NCI-H510A (cell line): ENCODE measurements at places on chromosomes 1 and 21.

- no peak for DNase-seq
These were observed 54.3 kb upstream of the EPHA8 start for GRCh38 chr1:22508991-22509390.

GRCh38 chr1:222618880-222619596, 1.1 kb downstream of the MIA3 start:
- DNase-seq = peak; percentile 3

DNA sequence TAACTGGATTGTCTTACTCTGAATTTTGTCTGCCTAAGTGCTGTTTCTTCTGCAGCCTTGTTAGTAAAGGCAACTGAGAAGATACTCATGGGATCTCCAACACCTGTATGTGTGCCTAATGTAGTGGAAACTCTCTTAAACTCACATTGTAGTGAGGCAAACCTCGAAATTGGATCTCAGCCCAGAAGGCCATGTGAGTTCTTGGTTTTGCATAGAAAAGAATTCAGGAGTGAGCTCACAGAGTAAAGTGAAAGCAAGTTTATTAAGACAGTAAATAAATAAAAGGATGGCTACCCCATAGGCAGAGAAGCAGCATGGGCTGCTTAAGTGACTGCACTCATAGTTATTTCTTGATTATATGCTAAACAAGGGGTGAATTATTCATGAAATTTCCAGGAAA, 1344.7 kb downstream of the NCAM2 start:
- DNase-seq = no peak

DNA sequence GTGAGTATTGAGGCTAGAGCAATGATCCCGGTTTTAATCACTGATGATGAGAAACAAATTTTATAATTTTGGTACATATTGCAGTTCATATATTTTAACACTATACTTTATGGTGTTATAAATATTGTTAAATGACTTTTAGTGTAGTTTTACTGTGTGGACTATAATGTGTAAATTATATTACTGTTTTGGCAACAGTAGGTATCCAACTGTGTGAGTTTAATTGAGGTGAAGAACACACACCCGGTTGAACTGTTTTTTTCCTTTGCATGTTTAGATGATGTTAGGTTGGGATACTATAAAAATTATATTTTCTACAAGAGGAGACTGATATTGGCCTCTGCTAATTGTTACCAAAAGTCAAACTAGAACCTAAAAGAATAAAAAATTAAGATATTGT, 166.5 kb downstream of the SDCCAG8 start:
- DNase-seq = no peak

DNA sequence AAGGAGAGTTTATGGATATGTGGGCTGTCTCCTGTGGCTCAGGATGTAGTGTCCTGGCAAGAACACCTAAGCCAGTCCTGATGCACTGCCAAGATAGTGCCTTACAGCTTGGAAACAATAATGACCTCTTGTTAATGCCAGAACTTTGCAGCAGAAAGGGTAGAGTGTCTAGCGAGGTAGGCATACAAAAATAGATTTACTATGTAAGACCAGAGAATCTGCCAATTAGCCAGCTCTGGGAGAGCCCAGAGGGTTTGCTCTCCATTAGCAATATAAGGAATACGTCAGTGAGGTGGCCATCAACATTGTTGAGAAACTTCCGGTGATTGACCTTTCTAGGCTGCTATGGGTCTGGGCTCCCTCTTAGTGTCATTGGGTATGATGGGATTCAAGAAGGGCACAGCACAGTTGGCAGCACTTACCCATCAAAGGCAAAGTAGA, 178.5 kb upstream of the GALNT2 start:
- DNase-seq = no peak

GRCh38 chr1:51916587-51917405, 38.3 kb upstream of the NRDC start:
- DNase-seq = no peak

- DNase-seq = no peak
These were observed 80.8 kb downstream of the C21orf91 start for GRCh38 chr21:17738176-17738953.

DNA sequence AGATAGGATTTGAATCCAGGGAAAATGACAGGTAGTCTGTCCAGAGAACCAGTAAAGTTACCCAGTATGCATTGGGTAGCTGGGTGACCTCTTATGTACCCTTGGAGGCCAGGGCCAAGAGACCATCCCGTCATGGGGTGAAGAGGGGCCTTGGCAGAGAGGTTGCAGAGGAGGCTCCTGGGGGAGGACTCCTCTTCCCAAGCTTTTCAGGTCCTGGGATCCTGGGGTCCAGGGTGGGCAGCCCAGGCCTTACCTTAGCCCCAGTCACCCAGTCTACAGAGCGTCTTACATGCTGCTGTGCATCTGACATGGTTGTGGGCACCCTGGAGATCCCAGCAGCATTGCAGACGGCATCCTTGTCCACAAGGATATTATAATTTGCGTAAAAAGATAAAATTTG, 14.0 kb downstream of the PMF1 start:
- DNase-seq = no peak

DNA sequence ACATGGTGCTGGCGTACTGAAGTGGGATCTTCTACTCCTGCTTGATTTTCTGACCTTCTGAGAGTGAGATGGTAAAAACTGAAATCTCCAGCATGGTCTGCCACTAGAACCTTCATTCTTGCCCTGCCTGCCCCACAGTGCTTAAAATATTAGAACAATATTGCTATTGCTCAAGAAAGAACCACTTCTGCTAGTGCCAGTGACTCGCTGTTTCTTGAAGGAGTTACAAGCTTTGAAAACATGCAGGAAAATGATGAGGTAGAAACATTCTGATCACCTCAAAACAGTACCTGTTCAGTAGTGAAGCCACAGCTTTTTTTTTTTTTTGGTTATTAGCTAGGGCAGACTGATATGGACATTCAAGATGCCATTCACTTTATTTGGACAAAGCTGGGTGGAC, 95.3 kb downstream of the BACH1 start:
- DNase-seq = no peak

DNA sequence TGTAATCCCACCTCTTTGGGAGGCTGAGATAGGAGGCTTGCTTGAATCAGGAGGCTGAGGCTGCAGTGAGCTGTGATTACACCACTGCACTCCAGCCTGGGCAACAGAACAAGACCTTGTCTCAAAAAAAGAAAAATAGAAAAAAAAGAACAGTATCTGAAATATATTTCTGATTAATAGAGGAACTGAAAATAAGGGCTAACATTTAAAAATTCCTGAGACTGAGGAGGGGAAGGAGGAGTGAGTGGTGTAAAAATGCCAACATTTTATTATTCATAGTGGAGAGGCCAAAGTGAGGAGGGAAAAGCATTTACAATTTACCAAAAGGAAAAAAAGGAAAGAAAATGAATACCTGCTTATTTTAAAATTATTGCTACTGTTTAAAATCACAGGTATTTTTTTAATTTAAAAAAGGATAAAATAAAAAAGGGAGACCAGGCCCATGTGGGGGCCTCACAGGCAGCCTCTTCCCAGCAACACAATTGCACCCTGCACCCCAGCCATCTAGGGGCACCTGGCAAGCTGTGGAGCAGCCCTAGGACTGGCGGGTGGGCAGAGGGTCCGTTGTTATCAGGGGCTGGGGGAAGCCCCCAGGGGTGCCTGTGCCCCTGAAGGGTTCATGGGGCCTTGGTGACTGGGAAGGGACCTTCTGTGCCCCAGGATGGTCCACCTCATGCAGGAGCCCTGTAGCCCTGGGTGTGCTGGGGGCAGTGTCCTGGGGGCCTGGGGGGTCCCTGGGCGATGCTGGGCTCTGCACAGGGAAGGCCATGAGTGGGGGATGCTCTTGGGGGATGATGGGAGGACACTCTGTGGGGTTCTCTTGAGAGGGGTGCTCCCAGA, 34.8 kb upstream of the ADARB1 start:
- DNase-seq = no peak

DNA sequence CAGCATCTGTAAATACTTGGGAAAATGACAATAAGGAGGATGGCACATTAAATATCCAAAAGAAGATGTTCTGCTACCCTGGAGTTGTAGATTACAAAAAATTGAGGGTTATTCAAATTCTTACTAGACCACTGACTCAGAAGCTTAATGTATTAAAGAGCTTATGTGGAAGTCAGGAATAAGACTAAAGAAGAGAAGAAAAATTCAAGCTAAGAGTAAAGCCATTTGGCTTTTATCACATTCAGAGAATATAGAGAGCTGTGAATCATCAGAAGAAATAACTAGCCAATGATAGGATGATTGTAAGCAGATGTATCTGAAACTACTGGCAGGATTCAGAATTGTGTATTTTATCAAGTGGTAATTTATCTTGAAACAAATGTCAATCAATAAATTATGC, 237.0 kb downstream of the TBX15 start:
- no peak for DNase-seq

GRCh38 chr1:34685225-34685624, 69.6 kb upstream of the GJB5 start:
- DNase-seq = peak; percentile 98
